NCI-H1694 treated with DMSO at 0.1 percent for 48 hours (cell line): ENCODE measurements at places on chromosomes 3 and 15.

DNA sequence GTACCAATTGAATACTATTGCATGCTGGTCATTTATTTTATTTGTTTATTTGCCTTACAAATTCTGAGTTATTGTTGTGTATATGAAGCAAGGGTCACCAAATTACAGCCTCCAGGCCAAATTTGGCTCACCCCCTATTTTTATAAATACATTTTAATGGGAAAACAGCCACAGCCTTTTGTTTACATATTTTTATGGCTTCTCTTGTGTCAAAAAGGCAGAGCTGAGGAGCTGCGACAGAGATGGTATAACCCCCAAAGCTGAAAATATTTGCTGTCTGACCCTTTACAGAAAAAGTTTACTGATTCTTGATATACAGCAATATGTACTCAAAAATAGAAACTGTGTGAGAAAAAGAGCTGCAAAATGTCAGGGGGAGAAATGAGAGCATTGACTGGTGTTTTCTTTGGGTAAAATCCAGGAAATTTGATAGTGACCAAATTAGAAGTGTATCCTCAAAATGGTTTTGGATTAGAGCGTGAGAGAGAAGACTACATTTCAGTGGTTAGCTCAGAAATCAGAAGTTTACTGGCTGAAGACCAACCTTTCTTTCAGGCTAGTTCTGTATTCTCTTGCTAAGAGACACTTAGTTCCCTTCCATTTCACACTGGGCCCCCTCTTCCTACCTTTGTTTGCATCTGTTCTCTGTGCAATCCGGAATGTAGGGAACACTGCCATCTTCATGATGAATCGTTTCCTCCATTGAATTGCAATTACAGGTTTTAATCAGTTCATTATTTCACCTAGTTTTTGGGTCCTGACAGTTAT lies 757.8 kb downstream of the AGBL1 start:
- no peak for DNase-seq

DNA sequence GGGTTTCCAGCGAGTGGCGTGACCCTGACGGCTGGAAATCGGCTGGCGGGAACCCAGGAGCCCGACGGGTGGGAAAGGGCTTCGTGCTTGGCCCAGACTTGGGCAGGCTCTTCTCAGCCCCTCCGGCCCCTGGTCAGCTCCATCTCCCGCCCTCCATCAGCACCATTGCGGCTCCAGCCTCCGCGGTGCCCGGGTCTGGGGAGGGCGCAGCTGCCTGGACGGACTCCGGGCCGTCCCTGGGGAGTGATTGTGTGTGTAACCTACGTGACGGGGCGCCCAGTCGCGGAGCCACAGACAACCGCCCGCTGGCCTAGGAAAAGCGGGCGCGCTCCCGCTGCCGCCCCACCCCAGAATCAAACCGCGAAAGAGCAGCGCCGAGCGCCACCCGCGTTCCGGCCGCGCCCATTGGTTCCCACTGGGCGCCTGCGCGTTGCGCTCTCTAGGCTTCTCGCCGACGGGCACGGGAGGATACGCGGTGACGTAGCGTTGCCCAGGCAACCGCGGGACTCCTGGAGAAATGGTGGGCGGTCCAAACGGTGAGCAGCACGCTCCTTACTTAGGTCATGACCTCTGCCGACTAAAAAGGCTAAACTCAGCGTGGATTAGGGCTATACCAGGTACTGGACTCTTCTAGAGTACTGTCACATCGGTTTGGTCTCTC lies at the start of gene CFAP20DC:
CFAP20DC (minus strand) TSS at position 355 of the 661 bp plus-strand sequence. CDS start 394 bp downstream, outside the sequence.
- peak; percentile 31 for DNase-seq

DNA sequence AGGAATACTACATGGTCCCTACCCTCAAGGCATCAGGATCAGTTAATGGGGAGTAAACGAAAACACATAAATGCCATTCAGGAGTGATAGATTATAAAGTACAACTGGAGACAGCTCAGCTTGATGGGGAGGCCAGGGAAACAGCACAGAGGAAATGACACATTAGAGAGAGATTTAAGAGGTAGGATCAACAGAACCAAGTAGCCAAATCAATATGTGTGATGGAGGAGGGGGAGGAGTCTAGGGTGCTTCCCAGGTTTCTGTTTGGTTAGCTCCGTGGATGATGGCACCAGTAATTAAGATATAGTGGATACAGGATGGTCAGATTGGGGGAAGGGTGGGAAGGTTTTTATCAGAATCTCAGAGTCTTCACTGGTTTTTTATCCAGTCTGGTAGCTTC lies 229.5 kb upstream of the ROPN1 start:
- no peak for DNase-seq

DNA sequence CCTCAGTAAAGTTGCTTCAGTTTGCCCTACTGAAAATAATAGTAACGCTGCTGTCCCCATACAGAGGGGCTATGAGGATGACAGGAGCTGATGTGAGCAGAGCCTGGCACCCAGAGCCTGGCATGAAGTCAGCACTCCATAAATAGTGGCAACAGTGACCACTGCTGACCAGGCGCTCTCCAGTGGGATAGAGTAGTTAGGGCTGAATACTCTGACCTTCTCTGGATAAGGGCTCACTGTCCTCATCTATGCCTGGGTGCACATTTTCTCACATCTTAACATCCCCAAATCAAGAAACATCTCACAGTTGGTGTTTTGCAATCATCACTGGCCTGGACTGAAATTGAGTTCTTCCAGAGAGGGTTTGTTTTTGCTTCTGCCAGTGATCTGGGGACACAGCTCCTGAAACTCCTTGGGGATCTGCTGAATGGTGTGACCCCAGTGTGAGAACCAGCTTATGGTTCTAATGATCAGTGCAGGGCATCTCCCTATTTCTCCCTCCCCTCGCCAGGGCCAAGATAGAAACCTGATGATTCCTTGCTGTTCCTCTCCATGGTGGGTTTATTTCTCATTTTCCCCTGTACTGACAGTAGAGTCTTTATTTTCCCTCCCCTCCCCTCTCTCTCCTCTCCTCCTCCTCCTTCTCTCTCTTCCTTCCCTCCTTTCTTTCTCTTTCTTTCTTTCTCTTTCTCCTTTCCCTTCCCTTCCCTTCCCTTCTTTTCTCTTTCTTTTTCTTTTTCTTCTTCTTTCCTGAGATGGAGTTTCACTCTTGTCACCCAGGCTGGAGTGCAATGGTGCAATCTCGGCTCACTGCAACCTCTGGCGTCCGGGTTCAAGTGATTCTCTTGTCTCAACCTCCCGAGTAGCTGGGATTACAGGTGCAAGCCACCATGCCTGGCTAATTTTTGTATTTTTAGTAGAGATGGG lies 3.5 kb upstream of the PCSK6 start:
- no peak for DNase-seq

DNA sequence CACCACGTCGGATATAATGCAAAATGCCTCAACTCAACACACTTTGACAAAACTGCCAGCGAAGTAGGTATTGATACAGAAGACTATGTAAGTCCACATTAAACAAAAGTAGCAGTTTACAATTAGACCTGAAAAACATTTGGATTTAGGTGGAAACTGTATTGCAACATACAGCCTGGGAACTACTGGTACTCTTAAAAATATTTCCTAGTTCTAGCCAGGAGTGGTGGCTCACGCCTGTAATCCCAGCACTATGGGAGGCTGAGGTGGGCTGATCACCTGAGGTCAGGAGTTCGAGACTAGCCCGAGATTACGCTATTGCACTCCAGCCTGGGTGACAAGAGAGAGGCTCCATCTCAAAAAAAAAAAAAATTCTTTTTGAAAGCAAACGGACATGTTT lies 246.2 kb downstream of the ZBTB20 start:
- DNase-seq = no peak

DNA sequence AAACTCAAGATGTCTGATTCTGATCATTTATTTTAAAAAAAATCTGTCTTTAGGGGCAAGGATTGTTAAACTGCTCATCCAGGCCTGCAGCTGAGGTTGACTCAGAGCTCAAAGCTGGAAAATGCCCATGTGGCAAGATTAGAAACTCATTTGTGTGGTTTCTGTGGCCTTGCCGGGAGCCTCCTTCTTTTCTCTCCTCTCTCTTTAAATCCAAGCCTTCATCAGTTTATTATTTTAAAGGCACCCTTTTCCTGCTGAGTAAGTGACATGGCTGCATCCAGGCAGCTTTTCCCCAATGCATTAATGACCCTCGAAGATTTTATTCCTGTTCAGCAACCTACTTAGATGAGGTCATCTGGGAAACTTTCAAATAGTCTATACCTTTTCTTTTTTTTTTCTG lies 221.3 kb upstream of the CDIN1 start:
- no peak for DNase-seq

DNA sequence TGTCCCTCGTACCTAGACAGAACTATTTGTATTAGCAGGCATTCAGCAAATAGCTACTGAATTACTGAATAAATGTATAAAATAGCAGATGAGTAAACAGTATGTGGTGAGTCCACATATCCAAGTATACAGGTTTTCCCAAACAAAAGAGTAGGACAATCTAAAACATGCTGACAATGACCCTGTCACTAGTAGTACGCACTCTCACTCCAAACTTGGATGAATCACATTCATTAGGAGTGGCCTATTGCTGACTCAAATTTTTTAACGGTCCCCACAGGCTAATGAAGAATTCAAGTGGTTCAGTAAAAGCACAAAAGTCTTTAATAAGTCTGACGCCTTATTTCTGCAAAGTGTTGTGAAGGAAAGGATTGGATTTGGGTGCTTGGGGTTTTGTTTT lies 449.3 kb upstream of the THBS1 start:
- DNase-seq = no peak

GRCh38 chr15:89127054-89127702 lies 38.9 kb downstream of the ABHD2 start:
- DNase-seq = no peak

DNA sequence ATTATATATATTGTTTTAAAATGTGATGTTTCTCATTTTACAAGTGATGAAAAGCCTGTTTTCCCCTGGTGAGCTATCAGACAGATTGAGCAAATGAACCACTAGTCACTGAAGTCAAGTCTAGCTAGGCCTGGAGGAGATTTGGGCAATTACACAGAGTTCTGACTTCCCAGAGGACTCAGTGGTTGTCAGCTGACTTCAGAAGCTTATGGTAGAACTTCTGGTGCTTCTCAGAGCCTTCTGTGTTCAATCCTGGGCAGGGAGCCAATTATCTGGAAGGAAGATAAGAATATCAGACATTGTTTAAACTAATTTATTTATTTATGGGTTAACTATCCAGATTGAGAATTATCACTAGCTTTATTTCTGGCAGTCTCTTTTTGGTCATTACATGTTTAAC lies 37.7 kb upstream of the NAALADL2 start:
- DNase-seq = no peak

DNA sequence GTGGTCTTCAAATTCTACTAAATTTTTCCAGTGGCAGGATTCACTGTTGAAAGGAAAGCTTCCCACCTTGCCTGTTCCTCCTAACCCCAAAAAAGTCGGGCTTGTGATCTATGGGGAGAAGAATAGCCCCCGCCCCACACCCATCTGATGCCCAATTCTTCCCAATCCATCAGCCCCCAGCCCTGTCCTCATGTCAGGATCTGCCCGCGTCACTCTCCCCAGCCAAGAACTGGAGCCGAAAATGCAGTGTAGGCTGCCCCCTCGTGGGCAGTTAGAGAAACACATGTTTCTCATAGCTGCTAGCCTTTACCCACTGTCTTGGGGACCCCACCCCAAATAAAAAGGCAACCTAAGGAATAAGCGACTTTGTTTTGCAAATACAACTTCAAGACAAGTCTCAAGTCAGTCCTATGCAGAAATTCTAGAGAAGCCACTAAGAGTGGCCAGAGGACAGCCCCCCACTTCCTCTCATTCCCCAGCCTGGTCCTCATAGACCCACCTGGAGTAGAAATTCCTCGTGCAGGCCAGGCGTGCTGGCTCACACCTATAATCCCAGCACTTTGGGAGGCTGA lies 13.0 kb upstream of the CSK start:
- DNase-seq = peak; percentile 51

DNA sequence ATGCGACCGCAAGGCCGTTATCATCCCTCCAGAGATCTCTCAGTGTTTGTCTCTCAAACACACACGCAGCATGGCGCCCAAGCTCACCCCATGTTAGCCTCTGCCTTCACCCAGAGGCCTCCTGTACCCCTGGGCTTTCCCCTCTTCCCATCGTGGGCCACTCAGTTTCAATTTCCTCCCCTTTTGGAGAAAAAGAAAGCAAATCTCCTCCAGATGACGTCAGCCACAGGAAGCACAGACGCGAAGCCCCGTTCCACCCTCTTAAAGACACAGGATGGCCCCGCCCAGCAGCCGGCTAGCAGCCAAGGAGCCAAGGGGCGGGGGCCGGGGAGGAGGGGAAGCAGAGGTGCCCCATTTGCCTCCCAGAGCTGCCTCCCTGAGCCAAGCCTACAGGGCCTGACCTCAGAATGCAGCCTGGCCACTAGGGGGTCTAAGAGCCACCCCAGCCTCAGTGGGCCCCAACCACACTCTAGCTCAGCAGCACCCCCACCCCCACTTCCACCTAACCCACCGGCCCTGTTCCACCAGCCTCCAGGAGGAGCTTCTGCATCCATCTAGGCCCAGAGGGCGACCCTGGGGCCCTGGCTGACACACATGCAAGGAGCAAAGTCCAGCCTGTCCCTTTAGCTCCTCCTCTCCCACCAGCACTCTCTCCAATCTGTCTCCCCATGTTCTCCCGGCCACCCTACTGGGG lies 26.5 kb downstream of the ATRIP start:
- DNase-seq = peak; percentile 1

DNA sequence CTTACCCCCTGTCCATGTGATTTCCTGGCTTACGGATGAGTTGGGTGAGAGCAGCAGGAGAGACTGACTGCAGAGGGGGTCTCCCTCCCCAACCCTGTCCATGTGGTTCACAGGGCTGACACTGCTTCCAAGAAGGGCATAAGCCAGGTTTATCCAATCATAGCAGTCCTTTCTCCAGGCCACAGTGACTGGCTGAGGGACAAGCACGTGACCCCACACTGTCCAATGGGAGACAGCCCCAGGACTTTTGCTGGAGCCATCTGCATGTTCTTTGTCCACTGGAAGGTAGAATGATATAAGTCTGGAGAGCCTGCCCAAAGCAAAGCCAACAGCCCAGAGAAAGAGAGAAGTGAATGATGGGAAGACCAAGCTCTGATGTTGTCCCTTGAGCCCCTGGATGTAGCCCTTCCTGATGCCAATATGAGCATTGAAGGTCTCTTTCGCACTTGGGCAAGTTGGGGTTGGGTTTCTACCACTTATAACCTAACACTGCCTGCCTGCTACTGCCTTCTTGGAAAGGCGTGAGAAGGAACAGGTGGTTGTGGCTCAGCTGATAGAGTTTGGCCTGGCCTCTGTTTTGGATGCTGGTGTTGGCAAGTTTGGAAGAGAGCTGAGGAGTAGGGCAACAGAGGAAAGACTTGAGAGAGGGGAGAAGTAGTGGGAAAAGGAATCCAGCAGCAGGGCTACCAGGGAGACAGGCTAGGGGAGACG lies 41.3 kb upstream of the GRIP2 start:
- DNase-seq = no peak

DNA sequence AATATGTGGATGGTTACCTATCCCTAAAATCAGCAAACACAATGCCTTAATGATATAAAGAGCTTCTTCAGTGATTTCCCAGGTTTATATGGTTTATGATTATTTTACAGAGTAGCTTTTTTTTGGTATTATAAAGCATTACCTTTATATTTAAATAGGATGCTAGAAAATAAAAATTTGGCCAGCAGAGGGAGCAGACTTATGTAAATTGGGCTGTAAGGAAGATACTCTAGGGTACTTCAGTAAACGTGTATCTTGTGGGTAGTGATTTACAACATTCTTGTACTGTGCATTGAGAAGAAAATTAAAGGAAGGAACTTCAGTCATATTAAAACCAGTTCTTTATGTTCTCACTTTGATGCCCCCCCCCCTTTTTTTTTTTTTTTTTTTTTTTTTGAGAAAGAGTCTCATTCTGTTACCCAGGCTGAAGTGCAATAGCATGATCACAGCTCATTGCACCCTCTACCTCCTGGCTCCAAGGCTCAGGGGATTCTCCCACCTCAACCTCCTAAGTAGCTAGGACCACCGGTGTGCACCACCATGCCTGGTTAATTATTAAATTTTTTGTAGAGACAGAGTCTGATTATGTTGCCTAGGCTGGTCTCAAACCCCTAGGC lies 167.9 kb downstream of the BBX start:
- DNase-seq = peak; percentile 61
